Forelimb muscle (tissue), 1 donor: ENCODE measurements at places on chromosomes 13 and 19. TPM values are rescaled to one million over a fixed set of nuclear protein-coding genes. Genes with fewer than 3 reads are reported as not detected.

GRCh38 chr19:16791942-16792341 lies 37.3 kb upstream of the SIN3B start:
- no peak for DNase-seq

- DNase-seq, result no peak
Measured at GRCh38 chr13:75222031-75222430, 259.9 kb downstream of the TBC1D4 start.

DNA sequence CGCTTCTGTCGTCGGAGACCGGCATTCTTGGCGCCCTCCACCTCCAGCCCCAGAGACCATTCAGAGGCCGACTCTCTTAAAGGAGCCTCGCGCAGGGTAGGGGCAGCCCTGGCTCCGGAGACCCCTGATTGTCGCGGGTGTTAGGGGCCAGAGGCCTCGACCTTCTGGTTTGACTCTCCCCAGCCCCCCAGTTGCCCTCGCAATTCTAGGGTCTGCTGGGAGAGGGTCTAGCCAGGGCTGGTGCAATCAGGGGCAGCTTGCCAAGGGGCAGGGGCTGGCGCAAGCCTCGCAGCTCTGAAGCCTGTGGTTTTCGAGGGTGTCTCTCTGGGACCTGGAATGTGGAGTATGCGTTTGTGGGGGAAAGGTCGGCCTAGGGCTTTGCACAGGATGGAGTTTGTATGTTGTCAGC lies 1.6 kb upstream of the SLC7A10 start:
- DNase-seq, result no peak

- no peak for DNase-seq
Measured at GRCh38 chr13:76336889-76337844, 549.0 kb downstream of the KCTD12 start.

DNA sequence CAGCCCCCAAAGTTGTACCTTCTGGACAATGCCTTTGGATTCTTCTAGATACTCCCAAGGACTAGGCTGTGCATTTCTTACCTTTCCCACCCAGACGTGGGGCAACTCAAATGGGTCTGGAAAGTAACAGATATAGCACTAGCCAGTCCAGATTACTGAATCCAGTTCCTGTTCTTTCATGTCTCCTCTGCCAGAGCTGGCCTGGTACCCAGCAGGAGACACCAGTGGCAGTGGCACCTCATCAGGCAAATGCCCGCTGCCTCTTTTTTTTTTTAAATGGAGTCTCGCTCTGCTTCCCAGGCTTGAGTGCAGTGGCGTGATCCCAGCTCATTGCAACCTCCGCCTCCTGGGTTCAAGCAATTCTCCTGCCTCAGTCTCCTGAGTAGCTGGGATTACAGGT lies 43.2 kb downstream of the N4BP2L2 start:
- no peak for DNase-seq

Gene ZNF837
- polyA plus RNA-seq, result 1.9 TPM
